ENCODE measurements at places on chromosomes 3 and 15.
A peak's percentile ranks its signal among the peaks of the same experiment; 100 is the strongest.

DNA sequence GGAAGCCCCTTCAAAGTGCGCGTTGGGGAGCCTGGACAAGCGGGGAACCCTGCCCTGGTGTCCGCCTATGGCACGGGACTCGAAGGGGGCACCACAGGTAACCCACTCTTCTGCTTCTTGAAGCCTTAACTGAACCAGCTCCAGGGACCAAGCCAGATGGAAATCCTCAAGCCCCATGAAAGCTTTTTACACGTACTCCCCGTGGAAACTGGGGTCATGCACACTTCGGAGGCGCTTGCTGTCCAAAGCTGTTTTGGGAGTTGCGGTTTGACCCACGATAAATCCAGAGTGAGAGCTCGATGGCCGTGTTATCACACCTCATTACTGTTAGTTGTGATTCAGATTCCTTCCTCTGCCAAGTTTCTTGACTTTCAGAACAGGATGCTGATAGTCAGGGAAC lies 47.5 kb downstream of the DNASE1L3 start:
- no peak for DNase-seq

GRCh38 chr15:97817276-97817890 lies 143.1 kb upstream of the ARRDC4 start:
- DNase-seq = no peak

GRCh38 chr15:60916032-60916678 lies 312.9 kb downstream of the RORA start:
- DNase-seq = no peak

DNA sequence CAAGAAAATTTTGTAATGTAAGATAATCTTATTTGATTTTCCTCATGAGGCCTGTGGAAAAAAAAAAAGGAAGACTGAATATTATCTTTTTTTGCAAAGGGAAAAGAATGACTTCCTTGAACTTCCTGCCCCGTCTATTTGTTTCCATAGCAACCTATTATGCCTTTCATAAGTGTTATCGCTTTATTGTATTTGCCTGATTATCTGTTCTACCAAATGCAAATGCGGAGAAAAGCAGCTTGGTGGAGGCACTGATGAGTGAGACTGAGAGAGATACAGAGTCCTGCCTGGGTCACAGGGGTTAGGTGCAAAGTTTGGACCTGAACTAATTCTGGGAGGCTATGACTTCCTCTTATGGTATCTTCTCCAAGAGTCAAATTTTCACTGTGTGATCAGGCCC lies 334.0 kb upstream of the KCNMB2 start:
- no peak for DNase-seq

GRCh38 chr3:128170866-128171516 lies 17.7 kb downstream of the EEFSEC start:
- DNase-seq = no peak

- peak; percentile 59 for DNase-seq
Observed at GRCh38 chr15:63191895-63192618, 2.7 kb downstream of the RAB8B start.

- DNase-seq = no peak
Observed at GRCh38 chr3:27666708-27667107, 55.4 kb downstream of the EOMES start.

DNA sequence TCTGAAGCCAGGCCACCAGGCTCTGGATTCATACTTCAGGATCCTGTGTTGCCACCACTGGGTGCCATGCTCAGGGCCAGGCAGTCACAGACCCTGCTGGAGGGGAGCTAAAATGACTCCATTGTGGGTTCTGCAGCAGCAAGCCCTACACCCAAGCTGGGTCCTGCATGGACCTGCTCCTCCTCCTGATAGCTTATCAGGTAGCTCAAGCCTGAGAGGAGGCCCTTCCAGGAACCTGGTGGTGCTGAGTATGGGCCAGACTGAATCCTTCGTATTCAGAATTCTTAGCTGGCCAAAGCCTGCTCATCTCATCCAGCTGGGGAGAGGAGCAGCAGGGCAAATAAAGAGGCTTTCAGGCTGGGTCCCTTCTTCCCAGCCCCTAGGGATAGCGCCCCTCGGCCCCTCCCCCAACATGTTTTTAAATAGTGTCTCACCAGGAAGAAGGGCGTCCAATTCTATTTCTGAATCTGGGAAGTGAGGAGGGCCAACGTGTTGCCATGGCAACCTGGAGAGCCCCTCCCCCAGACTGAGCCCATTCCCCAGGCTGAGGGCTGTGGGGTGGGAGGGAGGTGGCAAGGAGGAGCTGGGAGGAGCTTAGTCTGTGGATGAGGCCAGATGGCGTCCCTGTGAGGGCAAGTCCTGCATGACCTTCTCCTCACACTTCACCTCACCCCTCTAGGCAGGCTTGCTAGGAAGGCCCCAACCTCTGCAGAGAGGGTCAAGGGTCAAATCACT lies 11.0 kb upstream of the CAMKV start:
- no peak for DNase-seq

- DNase-seq = no peak
Observed at GRCh38 chr3:19866751-19867347, 67.2 kb downstream of the EFHB start.

Measured in effector memory CD4-positive, alpha-beta T cell (primary cell).